ENCODE measurements at places on chromosomes 6 and 20. TPM values are rescaled to one million over a fixed set of nuclear protein-coding genes. Genes with fewer than 3 reads are reported as not detected.

GRCh38 chr6:38415231-38416005, 224.3 kb downstream of the BTBD9 start:
- no peak for DNase-seq

DNA sequence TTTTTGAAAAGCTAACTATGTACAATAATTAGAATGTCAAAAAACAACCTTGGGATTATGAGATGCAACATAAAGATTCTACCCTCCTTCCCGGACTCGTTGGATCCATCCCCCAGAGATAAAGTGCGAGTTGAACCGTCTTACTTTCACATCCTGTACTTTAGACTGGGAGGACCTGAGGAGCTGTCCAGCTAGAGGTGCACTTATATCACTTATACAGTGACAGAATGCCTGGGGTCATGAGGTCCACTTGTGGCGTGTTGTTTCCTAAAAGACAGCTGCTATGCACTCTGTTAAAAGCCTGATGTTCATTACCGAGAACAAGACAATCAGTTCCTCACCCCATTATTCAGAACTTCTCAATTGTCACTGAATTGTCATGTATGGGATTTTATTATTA, 2.1 kb downstream of the CDS2 start:
- DNase-seq: no peak

DNA sequence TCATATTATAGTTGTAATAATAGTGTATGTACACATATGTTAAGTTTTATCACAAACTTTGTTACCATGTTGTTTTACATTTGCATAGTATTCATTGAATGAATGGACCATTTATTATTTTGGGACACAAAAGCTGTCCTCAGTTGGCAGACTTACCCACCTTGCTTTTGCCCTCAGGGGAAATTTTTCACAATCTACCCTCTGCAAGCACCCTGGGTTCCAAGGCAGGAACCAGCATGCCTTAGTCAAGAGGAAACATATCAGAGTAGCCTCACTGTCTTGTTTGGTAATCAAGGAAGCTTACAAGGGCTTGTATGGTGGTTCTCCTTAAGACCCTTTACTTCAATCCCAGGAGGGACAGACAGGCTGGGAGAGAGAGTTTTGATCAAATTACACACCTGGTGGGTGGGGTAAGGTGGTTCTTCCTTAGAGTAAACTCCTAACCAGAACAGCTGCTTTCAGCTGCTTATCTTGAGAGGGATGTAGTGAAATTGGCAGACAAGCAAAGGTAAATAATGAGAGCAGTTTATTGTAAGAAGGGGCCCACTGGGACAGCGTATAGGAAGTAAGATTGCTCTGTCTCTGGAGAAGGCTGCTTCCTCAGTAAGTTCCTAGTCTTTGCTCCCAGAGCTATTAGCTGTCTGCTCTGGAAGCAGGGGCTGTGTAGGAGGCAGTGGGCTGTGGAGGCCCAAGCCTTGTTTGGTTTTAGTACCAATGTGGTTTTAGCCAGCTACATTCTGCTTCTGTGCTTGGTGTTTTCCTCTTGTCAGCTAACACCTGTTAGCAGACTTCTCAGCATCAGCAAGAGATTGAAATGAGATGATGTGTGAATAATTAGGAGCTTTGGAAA, 31.1 kb downstream of the BRPF3 start:
- no peak for DNase-seq

GRCh38 chr20:42587427-42587826, 602.3 kb downstream of the PTPRT start:
- DNase-seq: no peak

DNA sequence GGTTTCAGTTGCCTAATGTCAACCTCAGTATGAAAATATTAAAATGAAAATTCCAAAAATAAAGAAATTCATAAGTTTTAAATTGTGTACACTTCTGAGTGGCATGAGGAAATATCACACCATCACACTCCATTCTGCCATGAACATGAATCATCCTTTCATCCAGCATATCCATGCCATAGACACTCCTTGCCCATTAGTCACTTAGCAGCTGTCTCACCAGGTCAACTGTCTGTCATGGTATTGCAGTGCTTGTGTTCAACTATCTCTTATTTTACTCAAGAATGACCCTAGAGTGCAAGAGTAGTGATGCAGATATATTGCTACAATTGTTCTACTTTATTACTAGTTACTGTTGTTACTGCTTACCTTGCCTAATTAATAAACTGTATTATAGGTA, 712.4 kb downstream of the EPHA7 start:
- no peak for DNase-seq

The ENPP3 gene
- not detected for total RNA-seq

GRCh38 chr6:75824160-75824559, 75.1 kb downstream of the MYO6 start:
- no peak for DNase-seq

The PKHD1 gene
- total RNA-seq: not detected

GRCh38 chr6:147287869-147288271, 83.7 kb downstream of the STXBP5 start:
- DNase-seq: no peak

The GSTA3 gene
- total RNA-seq: not detected

GRCh38 chr20:41654292-41654691, 36.1 kb upstream of the CHD6 start:
- DNase-seq: peak; percentile 86

GRCh38 chr6:107062691-107063090, 34.7 kb downstream of the MTRES1 start:
- no peak for DNase-seq

The TNFRSF6B gene
- not detected for total RNA-seq

- DNase-seq: no peak
Observed at GRCh38 chr6:78577585-78577984, 289.8 kb upstream of the IRAK1BP1 start.
